ENCODE measurements at places on chromosomes 1 and 21.

DNA sequence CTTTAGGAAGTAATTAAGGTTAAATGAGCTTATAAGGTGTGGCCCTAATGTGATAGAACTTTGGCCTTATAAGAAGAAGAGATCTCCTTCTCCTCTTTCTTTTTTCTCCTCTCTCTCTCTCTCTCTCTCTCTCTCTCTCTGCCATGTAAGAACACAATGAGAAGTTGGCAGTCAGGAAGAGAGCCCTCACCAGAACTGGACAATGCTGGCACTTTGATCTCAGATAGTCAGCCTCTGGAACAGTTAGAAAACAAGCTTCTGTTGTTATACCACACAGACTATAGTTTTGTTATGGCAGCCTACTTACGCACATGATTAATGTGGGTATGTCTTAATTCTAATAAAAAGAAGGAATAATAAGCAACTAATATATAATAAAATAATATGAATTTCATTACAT lies 444.2 kb upstream of the LRRC7 start:
- no peak for DNase-seq

DNA sequence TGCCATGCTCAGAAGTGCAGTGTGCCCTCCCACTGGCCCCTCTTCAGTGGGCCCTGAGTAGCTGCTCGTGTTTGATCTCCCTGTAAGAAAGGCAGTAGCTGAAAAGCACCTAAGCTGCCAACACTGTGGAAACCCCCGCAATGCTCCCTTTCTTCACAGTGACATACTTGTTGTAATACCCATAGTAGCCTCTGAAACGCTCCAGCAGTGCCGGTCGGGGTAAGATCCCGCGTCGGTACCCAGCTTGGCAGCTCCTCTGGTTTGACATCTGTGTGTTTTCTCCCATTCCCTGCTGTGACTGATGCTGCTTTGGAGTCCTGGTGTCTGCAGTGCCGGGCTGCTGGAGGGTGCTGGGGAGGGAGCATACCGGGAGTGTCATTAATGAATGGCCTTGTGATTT lies 3.6 kb downstream of the CHAF1B start:
- no peak for DNase-seq

GRCh38 chr1:12630946-12631530 lies 12.8 kb upstream of the AADACL4 start:
- DNase-seq = no peak

- no peak for DNase-seq
These were observed 7.6 kb upstream of the RGS16 start for GRCh38 chr1:182611787-182612186.

GRCh38 chr1:199657449-199657848 lies 370.1 kb upstream of the NR5A2 start:
- DNase-seq = no peak

DNA sequence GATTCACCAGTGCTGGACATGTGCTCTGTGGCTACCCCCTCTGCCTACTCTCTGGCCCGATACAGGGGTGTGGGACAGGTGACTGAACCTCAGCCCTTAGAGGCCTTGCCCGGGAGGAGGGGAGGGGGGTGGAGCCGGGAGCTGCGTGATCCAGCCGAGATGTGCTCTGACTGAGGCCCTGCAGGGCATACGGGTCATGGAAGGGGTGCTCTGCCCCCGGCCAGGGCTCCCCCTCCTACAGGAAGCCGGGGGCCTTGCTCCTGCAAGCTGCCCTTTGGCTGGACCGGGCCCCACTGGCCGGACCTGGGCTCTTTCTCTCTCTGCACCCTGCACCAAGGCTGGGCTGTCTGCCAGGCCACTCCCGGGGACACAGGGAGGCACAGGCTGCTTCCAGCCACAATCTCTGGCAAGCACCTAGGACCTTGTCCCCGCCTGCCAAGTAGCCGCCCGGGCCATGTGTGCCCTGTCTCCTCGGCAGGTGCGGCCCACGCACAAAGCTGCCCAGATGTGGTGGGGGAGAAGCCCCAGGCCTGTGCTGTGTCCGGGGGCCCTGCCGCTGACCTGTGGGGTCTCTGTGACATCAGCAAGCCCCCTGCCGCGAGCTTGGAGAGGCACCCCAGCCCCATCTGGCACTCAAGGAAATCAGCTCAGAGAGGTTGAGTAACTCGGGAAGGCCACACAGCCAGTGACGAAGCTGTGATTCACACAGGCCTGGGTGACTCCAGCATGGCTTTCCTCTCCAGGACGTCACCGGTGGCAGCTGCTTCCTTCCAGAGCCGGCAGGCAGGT lies 1.5 kb downstream of the SCNN1D start:
- DNase-seq = no peak

DNA sequence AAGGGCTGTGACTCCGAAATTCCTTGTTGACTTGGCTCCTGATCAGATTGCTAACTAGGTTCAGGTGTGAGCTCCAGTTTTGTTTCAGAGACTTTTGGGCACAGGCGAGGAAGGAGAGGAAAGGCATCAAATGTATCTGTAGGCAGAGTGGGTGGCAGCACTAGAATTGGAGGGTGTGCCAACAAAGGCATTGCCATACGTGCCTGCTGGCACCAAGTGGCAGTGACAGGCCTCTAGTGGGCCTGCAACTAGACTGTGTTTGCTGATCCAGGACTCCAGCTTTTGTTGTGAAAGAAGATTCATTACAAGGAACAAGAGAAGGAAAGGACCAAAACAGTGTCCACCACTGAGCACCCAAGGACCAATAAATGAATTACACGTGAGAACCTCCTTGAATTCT lies 79.5 kb downstream of the TM2D1 start:
- DNase-seq = no peak

DNA sequence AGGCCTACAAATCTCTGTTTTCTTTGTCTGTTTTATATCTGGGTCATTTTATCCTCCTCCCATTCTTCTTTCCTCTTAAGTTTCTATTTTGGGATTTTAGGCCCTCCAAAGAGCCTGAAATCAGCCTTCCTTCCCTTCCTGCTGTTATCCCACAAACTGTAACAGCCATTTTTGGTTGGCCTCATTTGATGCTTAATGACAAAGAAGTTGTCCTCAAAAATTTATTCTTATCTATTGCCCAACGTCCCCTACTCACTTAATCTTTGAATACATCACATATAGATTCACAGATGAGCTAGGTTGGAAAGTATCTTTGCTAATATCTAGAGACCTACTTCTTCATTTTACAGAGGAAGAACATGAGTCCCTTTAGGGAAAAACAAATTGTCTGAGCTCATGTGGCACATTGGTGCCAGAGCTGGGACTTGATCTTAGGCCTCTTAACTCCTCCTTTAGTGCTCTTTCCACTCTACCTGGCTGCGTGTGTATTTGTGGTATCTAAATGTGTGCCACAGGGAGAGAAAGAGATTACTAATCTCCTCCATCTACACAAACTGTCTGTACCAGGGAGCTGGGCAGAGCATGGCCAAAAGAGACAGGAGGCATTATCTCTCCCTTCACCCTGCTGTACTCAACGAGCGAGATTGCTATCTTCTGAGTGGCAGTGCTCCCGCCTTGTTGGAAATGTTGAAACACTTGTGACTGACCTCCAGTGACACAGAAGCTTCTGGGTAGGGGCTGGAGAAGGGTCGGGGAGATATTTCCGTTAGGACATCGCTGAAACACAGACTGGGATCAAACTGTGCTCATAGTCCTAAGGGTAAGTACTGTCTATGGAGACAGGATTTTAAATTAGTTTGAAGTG lies 30.1 kb downstream of the RHEX start:
- DNase-seq = no peak

- DNase-seq = no peak
These were observed 42.2 kb upstream of the BCAR3 start for GRCh38 chr1:93723733-93724270.

DNA sequence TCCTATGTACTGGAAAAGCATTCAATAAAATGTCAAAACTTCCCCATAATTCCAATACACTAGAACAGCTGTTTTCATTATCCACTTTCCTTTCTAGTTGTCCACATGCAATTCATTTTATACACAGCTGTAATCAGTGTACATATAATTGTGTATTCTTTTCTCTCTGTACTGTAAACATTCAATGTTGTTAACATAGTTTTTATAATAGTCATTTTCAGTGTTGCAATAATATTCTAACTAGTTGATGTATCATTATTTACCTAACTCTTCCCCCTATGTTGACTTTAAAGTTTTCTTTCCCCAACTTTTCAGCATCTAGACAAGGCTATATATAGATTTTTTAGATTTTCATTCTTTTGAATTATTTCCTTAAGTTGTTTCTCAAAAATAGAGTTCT lies 44.4 kb downstream of the DIPK1A start:
- DNase-seq = no peak

DNA sequence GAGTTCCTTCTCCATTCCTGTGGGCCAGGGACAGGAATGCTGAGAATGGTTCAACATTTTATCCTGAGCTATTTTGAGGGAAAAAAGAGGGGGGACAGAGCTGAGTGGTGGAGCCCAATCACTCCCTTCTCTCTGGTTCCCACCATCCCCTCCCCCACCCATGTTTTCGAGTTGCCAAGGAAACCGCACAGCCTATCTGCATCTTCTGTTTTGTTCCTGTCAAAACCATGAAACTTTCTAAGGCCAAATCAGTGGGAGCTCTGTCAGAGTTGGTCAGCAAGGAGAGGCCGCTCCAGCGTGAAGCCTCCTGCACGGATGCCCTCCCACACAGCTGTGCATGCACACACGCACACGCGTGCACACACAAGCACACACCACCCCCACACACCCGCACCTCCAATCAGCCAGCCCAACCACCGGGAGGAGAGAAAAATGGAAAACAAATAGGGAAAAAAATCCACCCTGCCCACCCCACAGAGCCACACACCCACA lies 54.5 kb upstream of the ATP2B4 start:
- DNase-seq = no peak

Data from AG09319 (cell line).